ENCODE measurements at places on chromosomes 11 and 22.

GRCh38 chr11:1912289-1912878, 7.1 kb upstream of the TNNT3 start:
- DNase-seq, result no peak

DNA sequence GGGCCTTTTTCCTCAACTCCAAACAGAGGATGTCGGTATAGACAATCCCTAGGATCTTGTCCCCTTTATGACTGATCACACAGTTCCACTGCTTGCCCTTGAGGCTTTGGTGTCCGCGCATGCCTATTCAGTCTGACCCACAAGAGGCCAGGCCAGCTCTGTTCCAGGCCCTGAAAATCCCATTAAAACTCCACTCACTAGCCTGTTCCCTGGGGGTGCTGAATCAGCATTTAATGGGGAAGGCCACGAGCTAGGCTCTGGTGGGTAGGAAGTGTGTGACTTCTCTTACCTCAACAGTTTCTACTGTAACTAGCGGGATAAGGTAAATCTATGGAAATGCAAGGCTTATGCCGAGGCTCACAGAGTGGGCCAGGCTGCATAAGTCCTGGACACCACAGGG, 117.7 kb downstream of the PTPRJ start:
- no peak for DNase-seq

GRCh38 chr11:95850137-95850536, 59.8 kb downstream of the CEP57 start:
- DNase-seq, result no peak

DNA sequence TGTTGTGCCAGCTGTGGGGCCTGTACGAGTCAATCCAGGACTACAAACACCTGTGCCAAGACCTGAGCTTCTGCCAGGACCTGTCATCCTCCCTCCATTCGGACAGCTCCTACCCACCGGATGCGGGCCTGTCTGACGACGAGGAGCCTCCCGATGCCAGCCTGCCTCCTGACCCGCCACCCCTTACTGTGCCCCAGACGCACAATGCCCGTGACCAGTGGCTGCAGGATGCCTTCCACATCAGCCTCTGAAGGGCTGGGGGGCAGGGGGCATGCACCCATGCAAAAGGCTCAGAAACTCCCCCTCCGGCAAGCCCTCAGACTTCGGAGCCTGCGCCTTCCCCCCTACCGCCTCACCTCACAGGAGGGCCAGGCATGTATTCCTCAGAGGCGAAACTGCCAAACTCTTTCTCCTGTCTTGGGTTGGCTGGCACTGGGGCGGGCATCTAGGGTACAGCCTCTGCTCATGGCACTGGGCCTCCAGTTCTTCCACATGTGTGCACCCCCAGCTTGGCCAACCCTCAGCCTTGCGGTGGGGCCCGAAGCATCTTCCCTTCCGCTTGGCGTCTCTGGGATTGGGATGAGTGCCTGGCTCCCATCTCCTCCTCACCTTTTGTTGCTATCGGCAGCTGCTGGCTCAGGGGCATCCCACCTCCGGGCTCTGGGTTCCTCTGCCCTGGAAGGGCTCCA, 1.2 kb downstream of the FAM89B start:
- no peak for DNase-seq

- no peak for DNase-seq
Observed at GRCh38 chr11:69836401-69836800, 17.2 kb upstream of the FGF3 start.

DNA sequence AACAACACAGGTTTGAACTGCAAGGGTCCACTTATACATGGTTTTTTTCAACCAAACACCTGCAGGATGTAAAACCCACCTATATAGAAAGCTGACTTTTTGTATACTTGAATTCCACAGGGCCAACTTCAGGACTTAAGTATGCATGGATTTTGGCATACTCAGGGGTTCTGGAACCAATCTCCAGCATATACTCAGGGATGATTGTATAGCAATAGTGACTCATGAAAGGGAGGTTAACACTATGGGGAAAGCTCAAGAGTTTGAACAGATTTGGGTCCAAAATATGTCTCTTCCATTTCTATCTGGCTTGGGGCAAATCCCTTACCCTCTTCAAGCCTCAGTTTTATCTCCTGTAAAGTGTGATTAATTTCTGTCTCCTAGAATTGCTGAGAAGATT, 94.9 kb downstream of the MICAL2 start:
- DNase-seq, result no peak

DNA sequence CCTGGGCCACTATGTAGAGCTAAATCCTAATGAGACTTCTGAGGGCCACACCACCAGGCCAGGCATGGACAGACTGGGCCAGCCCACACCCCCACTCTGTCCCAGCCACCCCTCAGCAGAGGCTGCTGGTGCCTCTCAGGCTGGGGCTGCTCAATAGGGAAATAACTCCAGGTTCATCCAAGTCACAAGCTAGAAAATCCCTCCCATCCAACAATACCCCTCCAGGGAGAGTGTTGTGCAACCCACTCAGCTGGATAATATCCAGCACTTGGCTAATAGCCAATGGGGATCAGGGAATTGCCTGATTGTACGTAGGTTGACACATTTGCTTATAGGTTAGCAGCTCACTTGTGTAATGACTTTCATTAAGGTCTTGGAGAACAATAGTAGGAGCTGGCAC, 64.1 kb upstream of the WNT11 start:
- no peak for DNase-seq

GRCh38 chr11:121533601-121534000, 80.8 kb upstream of the SORL1-AS1 start:
- DNase-seq, result no peak

GRCh38 chr11:32433914-32434355, 1.4 kb downstream of the WT1 start:
- no peak for DNase-seq

DNA sequence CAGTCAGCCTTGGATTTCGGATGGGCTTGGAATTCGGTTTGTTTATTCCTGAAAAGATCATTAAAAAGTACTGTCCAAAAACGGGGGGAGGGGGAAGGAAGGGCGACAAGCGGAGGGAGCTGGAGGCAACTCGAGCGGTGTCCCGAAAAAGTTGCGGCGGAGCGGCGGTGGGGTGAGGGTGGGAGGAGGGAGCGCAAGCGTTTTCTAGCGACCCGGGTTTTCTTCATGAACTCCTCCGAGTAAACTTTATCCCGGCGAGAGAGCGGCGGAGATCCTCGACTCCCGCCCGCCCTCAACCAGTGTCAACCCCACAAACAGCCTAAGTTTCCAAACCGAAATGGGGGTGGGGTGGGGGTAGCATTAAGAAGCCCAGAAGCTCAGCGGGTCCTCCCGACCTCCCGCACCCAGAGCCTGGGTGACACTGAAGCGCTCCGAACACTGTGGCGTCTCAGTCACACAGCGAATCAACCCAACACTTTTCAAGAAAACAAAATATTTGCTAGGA, 133.0 kb upstream of the C11orf58 start:
- DNase-seq, result no peak

DNA sequence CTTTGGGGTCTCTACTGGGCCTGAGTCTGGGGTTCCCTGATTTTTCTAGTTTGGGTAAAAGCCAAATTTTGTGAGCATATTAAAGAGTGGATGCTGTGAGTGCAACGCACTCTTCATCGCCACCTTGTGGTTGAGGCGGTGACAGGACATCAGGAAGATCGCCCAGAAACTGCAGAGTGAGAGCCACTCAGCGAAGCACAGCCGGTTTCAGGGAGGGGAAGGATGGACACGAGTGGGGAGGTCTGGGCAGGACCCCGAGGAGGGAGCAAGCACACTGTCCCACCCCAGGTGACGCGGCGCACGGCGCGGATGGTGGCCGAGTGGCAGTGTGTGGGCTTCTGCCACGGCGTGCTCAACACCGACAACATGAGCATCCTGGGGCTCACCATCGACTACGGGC, 9.1 kb downstream of the SELENOO start:
- peak; percentile 60 for DNase-seq

DNA sequence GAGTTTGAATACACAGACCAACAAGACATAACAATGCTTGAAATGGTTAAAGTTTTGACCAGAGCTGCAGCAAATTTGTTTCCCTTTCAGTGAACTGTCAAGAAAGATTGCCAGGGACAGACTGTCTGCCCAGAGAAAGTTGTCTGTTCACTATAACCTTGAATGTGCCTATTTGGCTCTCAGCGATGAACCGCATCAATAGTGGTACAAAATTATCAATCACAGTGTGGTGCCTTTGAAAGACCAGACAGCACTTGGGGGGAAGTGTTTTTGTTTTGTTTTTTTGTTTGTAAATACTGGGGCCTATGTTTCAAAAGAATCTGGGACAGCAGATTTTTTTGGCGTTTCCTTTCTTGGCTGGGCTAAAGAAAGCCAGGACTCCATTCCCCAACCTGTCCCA, 123.1 kb downstream of the CD44 start:
- DNase-seq, result no peak

- no peak for DNase-seq
Observed at GRCh38 chr11:69647761-69648497, 7.0 kb downstream of the CCND1 start.

GRCh38 chr11:130761560-130762220, 154.6 kb downstream of the SNX19 start:
- no peak for DNase-seq

- no peak for DNase-seq
Observed at GRCh38 chr22:46595545-46595944, 24.6 kb upstream of the GRAMD4 start.

DNA sequence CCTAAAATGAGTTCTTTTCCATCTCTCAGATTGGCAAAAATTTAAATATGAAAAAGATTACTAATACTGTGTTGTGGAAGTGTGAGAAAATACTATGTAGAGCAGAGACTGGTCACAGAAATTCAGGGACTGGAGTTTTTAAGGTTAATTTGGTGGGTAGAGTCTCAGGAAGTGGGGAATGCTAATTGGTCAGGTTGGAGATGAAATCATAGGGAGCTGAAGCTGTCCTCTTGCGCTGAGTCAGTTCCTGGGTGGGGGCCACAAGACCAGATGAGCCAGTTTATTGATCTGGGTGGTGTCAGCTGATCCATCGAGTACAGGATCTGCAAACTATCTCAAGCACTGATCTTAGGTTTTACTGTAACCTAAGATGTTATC, 29.4 kb upstream of the TMEM86A start:
- peak; percentile 14 for DNase-seq

GRCh38 chr11:44834846-44835245, 108.1 kb downstream of the TSPAN18 start:
- no peak for DNase-seq

DNA sequence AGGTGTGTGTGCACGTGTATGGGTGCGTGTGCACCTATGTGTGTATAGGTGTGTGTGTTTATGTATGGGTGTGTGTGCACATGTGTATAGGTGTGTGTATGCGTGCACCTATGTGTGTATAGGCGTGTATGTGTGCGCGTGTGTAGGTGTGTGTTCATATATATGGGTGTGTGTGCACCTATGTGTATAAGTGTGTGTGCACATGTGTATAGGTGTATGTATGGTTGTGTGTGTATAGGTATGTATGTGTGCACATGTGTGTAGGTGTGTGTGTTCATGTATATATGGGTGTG, 26.9 kb downstream of the KCNQ1 start:
- no peak for DNase-seq

GRCh38 chr11:134560566-134561330, 148.7 kb upstream of the B3GAT1 start:
- no peak for DNase-seq

DNA sequence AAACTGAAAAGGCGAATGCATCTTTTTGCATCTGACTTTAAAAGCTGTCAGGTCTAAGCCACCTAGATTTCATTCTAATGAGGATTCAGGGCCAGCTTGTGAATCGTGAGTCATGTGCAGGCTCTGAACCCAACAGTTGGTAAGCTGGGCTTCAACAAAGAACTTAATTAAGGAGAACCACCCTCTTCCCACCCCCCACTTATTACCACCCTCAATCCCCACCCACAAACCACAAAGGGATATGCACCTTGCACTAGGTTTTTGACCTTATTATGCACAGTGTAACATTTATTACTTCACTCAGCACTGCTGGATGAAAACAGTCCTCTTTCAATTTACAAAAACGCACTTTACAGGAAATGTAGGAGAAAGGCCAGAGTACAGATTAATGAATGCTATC, 94.1 kb upstream of the LIN7C start:
- no peak for DNase-seq

DNA sequence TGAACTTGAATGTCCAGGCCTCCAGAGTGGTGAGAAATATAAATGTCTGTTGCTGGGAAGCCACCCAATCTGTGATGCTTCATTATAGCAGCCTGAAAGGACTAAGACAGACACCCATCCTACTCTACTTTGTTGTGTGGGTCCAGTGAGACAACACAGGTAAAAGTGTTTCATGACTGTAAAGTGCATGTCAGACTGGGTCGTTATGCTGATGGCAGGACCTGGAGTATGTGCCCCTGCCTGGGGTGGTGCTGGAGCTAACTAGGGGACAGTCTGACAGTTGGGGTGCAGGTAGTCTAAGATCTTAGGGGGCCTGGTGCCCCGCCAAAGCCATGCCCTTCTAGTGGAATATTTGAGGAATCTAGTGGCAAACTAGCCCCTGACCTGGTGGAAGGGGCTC, 165.6 kb downstream of the TRIM29 start:
- no peak for DNase-seq

DNA sequence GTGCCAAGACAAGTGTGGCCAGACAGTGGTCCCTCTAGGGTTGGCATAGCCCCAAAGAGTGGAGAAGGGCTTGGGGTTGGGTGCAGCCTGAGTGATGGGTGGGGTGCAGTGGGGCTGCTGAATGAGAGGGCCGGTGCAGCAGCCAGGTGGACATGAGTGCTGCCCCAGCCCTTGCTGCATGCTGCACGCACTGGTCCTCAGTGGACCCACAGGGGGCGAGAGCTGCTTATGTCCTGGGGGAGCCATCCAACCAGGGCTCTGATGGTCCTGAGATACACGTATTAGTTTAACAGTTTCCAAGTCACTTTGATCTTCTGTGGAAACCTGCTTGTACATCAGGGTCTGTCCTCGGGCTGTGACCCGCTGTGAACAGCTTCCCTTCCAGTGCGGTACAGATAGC, 23.9 kb upstream of the ACR start:
- no peak for DNase-seq

DNA sequence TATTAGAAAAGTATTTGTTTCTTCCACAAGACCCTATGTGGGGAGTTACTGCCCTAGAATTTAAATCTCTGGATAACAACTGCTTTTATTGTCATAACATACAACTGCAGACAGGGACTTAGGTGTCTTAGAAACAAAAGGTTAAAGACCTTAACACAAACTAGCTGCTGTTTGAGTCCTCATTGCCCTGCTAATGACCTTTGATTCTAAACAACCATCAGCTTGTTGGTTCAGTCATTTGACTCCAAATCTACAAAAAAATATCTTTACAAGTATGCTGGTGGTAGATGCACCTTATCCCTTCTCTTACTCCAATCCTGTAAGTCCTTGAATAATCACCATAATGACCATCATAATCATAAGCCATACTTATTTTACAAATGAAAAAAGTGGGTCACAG, 377.4 kb upstream of the PITPNB start:
- no peak for DNase-seq
